ENCODE measurements at places on chromosomes 12 and 14. TPM values are rescaled to one million over a fixed set of nuclear protein-coding genes. Genes with fewer than 3 reads are reported as not detected.

MYH7 gene
- 6.7 TPM for polyA plus RNA-seq

NUAK1 gene
- 10.1 TPM for polyA plus RNA-seq

KRT6A gene
- not detected for polyA plus RNA-seq

MYF5 gene
- not detected for polyA plus RNA-seq

STON2 gene
- 45.5 TPM for polyA plus RNA-seq

PPFIA2 gene
- polyA plus RNA-seq = 4.6 TPM

ZBTB42 gene
- polyA plus RNA-seq = 3.8 TPM

STX2 gene
- polyA plus RNA-seq = 27.9 TPM

TSPAN9 gene
- 92.7 TPM for polyA plus RNA-seq

AKAP5 gene
- polyA plus RNA-seq = 7.2 TPM

C3AR1 gene
- 3.4 TPM for polyA plus RNA-seq

GPR135 gene
- 3.7 TPM for polyA plus RNA-seq

SCNN1A gene
- polyA plus RNA-seq = 74.0 TPM

RGS6 gene
- polyA plus RNA-seq = 0.80 TPM

MMP17 gene
- polyA plus RNA-seq = 0.72 TPM

Measured in right renal cortex interstitium (tissue), 3 donors.